ENCODE measurements at places on chromosomes 4 and X.

DNA sequence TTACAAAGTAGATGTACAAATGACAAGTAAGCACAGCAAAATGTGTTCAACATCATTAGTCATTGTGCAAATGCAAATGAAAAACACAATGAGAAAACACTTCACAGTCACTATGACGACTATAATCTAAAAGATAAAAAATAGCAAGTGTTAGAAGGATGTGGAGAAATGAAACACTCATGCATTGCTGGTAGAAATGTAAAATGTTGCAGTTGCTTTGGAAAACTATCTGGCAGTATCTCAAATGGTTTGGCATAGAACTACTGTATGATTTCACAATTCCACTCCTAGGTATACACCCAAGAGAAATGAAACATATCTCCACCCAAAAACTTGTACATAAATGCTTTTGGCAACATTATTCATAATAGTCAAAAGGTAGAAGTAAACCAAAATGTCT lies 459.7 kb upstream of the TRAM1L1 start:
- DNase-seq, result no peak

DNA sequence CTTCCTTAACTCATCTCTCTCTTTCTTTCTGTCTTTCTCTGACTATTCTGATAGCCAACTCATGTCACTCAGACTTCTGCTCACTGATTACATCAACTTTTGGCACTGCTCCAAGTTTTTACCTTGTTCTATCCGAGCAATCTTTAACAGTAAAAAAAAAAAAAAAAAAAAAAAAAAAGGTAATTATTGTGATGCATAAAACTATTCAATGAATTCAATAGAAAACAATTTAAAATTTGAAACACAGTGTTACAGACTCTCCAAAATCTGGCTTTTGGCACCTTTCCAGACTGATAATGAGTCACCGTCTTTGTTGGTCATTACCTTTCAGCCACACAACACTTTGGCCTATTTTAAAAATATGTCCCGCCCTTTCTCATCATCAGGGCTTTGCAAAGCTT lies 229.5 kb downstream of the GALNTL6 start:
- DNase-seq, result no peak

DNA sequence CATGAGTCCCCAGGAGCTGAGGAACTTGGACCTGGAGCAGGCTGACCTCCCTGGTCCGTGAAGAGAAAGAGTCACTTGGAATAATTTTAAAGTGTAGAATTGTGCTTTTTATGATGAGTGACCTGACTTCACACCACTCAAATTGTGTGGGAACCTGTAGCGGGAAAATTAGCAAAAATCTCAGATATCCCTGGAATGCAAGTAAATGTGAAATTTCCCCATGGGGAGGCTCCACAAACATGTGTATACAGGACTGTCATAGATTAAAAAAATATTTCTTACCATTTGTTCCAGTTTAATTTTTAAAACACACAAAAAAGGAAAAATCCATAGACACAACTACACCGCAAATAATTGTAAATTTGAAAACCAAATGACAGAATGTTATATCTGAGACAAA lies 1079.6 kb upstream of the PABPC4L start:
- DNase-seq, result no peak

DNA sequence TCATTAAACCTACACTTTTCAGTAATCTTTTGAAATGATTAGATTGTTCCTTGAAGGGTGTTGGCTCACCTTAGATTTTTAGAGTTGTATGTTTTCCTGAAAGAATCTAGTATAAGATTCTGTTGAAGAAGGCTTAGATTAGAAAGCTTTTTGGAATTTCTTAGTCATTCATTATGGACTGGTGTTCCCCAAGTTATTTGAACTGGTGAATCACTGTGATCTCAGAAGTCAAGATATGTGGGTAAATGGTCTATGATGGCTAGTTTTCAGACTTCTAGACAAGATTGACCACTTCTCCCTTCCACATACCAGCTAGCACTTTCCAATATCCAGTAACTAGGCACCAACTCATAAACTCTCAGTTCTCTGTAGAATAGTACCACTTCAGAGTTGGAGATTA lies 138.1 kb downstream of the KDM6A start:
- DNase-seq, result no peak

DNA sequence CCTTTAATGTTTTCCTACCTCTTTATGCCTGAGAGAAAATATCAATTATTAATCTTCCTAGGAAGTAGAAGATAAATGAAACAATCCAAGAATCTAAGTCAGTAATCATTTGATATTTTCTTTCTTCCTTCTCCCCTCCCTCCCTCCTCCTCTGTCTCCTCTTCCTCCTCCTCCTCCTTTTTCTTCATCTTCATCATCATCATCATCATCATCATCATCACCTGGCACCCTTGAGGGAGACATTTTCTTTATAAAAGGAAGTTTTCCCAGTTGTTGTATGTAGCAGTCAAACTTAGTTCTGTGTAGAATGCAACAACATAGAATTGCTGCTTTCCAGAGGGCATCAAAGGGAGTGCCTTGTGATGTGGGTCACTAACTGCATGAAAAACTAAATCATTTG lies 100.1 kb downstream of the SLC10A6 start:
- no peak for DNase-seq
